ENCODE measurements at places on chromosomes 5 and 9.

DNA sequence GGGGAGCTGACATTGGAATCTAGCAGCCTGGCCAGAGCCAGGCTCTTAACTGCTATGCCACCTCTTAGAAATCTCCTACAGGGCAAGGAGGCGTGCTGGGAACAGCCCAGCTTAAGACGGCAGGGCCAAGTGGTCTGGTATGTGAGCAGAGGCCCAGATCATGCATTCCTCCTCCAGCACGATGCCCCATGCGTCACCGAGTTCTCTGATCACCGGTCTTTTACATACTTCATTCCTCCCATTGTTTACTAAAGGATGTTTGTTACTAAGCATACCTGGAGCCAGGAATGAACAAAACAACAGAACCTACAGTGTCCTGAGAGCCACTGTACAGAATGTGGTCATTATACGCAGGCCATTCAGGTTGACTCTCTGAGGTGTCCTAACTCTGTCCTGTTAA is 73.8 kb downstream of the TRIO start:
- DNase-seq, result no peak

GRCh38 chr5:172830876-172831662 is 3.0 kb upstream of the ERGIC1 start:
- peak; percentile 69 for DNase-seq

DNA sequence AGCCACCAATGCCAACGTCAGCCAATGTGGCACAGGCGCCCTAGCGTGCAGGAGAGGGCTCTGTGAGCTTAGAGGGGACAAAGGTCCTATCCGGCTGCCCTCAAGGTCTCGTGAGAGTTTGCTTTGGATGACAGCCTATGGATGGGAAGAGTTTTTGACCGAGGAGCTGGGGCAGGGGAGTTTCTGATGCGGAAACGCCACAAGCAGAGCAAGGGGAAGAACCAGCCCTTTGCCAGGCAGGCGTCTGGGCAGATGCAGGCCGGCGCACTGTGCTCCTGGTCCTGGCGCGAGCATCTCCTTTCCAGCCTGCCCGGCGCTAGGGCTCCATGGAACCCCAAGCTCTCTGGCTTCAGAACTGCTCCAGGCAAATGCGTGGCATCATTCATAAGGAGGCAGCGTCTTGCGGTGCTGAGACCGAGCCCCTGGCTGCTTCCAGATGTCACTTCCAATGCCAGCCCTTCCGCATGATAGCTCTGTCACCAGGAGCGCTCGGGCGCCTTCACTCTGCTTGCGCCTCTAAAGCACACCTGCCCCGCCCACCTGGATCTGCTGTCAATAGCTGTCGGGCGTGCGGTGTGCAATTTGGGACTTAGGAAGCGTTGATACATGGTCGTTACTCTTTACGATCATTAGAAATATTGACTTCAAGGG is 374.9 kb upstream of the IRX1 start:
- no peak for DNase-seq

- DNase-seq, result no peak
These were observed 70.9 kb downstream of the EGFLAM start for GRCh38 chr5:38329132-38329715.

DNA sequence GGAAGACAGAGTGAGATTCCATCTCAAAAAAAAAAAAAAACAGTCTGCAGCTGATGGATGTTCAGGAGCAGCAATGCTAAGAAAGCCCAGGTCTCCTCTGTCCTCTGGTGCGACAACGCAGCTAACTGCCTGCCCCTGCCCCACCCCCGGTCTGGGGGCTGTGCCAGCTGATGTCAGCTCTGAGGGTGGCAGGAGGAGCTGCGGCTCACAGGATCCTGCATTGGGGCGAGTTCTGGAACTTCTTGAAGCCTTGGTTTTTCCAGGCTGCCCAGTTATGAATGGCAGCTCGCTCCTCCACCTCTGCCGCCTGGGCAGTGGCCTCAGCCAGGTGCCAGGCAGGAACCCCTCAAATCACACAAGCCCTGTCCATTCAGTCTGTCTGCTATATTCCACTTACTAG is 113.5 kb downstream of the ROR2 start:
- no peak for DNase-seq

DNA sequence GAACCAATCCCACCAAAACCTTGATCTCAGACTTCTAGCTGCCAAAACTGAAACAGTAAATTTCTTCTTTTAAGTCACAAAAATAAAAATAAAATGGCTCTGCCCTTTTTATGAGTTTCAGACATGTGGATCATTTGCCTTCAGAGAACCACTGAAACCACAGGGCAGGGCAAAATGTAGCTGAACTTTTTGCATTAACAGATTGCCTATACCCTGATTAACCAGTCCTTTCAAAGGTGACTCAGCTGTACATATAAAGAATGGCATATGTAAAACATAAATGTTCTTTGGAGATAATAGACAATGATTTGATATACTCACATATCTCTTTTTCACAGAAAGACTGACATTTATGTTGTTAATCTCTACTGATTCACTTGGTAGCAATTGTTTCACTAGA is 187.1 kb upstream of the GRIN3A start:
- DNase-seq, result no peak

DNA sequence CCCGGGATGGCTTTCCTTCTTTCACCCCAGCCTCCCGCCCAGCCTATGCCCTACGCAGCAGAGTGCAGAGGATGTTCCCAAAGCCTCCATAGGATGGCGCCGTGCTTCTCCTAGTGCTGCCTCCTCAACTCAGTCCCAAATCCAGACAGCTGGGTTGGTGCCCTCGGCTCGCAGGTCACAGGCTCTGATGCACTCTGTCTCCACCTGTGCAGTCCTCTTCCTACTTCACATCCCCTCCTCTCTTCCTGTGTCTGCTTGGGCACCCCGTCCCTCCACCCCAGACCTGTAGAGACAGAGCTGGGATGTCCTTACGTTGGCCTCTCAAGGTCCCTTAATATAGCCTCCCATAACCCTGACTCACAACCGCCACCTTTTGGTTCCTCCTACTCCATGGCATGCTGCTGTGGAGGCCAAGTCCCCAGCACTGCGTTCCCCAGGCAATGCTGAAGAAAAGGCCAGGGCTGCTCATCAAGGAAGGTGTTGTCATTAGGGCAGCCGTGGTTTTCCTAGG is 314.4 kb downstream of the GADD45G start:
- no peak for DNase-seq

DNA sequence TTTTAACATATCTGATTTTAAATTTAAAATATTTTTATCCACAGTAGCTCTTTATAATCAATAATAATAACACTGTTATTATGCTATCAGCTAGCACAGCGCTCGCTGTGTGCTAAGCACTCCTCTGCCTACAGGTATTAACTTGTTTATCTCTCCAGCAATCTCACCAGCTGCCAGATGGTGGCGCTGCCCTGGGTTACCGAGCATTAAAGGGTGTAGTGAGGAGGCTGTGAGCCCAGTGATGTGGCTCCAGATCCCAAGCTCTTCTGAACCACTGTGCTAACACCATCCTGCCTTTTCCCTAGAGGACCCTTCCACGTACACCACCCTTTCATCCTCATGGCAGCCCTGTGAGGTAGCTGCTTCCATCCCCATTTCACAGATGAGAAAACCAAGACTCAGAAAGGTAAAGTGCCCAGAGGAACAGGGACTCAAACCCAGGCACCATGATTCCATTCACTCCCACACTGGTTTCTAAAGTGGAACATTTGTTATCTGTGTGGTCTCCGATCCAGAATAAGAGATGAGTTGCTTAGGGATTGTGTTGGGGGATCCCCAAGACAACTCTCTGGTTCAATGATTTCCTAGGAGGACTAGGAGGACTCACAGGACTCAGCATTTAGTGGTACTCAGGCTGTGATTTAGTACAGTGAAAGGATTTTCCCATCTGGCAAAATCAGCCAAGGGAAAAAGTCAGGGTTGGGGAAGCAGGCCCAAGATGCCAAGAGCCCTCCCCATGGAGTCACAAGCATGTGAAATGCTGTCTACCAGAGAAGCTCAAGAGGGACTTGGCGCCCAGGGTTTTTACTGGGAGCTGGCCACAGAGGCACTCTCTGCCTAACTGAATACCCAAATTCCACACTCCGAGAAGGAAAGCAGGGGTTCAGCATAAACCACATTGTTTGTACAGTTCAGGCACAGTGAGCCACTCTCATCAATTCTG is 7.0 kb downstream of the IGFBPL1 start:
- DNase-seq, result no peak

DNA sequence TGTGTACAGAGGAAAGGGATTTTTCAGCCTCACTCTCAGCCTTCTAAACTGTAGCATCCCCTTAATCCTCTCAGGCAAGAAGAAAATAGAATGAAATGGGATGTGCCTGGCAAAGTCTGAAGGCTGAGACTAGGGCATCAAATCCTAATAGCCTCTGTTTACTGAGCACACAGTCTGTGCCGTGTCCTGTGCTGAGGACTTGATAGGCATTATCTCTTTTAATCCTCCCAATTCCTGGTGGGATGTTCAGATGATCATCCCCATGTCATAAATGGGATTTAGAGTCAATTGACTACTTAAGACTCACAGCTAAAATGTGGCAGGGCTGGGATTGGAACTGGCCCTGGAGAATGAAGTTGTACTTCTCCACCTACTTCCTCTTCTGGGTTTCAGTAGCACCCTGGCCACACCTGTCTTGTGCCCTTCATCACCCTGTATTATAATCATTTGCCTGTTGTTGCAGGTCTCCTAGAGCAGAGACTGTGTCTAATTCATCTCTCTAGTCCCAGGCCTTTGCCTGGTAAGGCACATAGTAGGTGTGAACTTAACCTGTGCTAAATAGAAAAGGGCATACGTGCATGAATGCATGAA is 81.0 kb downstream of the WWC1 start:
- DNase-seq, result no peak

DNA sequence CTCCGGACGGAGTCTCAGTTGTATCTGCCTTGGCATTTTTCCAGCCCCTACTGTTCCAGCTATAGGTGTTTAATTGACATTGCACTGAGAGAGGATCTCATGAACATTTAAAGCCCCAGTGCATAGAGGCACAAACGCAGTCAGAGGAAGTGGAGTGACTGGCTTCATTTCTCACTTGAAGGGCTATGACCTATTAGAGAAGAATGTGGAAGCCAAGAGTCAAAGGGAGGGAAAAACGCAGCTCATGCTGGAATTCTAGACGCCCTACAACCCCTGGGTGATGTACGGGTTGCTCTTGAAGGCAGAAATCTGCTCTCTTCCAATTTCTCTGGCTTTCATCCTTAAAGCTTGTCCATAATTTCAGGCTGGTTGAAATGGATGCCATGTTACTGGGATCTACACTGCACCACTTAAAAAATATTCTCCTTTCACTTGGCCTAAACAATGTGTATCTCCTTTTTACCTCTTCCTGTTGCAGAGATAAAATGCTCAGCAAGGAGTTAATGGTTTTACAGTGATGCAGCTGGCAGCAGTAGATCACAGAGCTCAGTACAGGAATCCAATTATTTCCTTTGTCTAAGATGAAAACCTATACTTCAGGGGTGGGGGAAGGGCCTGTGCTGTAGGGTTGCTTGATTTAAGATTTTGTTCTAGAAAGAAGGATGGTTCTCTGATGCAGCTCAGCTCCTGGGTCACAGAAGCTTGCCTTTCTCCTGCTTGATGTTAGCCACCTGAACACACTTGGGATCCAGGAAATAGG is 61.8 kb upstream of the MAMDC2 start:
- DNase-seq, result peak; percentile 51

- peak; percentile 24 for DNase-seq
These were observed 201.2 kb upstream of the CDKN2B start for GRCh38 chr9:22210262-22210661.

GRCh38 chr5:180605554-180606214 is 14.4 kb upstream of the SCGB3A1 start:
- peak; percentile 29 for DNase-seq

DNA sequence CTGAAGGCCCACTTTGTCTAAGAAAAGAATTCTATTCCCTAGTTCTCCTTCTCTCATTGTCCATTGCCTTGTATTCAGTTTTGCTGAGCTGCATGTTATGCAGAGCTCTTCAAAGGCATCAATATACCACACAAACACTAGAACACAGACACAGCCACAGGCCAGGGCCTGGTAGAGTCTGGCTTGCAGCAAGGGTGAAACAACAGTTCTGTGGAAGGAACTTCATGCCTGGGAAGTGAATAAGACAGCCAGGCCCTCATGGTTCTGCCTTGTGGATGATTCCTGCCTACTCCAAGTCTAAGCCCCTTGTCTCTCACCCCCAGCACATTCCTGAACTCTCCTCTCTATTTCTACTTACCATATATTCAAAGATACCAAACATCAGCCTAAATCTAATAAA is 30.8 kb downstream of the KLHL3 start:
- peak; percentile 30 for DNase-seq

- no peak for DNase-seq
These were observed 154.9 kb downstream of the FAM174A start for GRCh38 chr5:100690036-100690560.

DNA sequence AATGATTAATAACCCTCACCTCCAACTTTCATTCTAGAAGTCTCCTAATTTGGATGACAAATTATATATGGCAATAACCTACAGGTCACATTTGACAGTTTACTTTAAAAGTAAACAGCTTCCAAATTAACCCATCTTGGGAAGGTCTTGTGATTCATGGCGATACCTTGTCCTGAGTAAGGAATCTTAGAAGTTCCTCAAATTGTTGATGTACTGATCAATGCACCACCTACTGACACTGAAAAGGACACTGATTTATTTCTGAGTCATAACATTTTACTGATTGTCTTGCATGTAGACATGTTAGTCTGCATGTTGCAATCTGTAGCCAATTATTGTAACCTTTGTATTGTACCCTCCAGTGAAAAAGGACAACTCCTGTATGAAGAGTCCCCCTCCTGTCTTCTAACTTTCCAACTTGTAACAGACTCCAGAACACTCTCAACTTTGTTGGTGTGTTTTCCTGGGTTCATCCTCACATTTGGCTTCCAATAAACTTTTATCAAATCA is 16.0 kb upstream of the SLC22A5 start:
- no peak for DNase-seq

DNA sequence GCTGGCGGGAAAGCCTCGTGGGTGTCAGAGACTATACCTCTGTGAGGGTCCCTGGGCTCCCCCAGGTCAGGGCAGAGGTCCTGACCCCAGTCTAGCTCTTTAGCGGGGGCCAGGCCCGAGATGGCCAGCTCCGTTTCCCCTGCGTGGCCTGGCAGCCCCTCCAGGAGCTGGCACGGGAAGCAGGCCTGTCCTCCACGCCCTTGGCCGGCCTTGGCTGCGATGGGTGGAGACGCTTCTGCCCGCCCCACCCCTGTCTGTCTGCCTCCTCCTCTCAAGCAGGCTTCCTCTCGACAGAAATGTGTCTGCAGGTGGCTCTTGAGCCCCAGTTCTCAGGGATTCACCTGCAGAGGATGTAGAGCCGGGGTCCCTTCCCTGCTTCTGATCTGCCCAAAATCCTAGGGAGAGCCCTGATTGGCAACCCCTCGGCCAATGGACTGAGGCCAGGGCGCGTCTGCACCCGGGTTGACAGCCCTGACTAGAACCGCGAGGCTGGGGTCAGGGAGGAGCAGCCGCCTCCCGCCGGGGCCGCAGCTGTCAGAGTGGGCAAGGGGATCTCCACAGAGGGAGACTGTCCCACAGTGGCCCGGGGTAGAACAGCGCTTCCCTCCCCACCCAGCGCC is 2.6 kb upstream of the GRIN1 start:
- no peak for DNase-seq

DNA sequence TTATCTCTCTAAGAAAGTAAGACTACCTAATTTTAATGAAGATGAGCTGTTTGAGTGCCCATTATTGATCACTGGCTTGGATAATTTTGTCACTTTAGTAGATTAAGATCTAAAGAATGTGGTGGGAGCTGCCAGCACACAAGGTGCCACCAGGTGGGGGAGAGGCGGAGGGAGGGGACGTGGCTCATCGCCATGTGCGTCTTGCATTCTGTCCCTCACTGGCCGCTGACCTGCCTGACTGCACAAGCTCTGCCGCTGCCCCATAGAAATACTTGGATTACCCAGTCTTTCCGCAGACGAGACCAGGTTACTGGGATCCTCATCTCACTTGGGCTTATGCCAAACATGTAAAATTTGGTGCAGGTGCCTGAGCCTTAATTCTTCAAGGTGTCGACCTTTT is 37.6 kb downstream of the RHOBTB3 start:
- DNase-seq, result no peak
